ENCODE measurements at places on chromosomes 4 and X.

DNA sequence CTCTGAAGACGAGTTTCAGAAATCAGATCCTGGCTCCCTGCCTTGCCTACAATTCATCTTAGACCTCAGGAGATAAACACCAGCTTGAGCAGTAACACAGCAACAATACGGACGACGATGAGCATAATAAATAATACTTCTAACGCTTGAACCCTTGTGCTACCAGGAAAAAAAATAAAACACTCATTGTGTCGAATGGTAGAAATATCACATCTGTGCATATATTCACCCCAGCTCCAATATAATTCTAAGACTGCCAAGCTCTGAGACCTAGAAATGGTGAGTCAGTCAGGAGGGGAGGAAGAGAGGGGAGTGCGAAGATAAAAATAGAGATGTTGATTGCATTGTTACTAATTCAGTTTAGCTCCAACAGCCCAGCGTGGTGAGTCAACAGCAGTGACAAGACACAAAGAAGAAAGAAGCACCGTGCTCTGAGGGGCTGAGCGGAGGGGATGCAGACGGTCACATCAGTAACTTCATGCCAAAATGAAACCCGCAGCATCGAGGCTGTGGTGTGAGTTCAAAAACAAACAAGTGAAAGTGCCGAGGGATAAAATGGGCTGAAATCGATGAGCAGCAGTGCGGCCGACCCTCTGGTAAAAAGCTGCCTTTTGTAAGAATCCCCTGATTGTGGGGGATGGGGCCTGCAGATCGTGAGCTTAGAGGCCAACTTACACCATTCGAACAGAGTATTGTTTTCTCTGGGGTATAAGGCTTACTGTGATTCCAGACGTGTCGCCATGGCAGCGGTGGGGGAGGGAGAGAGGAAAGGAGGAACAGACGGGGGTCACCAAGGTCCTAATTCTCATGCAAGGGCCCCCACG, 150.4 kb downstream of the MGST2 start:
- DNase-seq: no peak

DNA sequence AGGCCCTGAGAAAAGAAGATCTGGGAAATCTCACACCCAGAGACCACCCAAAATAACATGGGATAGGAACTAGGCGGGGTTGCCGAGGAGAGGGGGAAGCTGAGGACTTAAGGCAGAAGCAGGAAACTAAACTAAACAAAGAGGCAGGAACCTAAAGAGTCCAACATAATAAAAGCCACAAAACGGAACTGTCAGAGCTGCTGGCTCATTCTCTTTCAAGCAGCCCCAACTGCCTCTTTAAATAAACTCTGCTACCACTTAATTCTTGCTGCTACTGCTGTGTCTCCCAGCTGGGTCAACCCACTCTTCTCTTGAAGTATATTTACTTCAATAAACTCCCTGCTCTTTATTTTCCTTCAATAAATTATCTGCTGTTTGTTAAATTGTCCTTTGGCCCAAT, 44.5 kb downstream of the MAGEB16 start:
- no peak for DNase-seq

DNA sequence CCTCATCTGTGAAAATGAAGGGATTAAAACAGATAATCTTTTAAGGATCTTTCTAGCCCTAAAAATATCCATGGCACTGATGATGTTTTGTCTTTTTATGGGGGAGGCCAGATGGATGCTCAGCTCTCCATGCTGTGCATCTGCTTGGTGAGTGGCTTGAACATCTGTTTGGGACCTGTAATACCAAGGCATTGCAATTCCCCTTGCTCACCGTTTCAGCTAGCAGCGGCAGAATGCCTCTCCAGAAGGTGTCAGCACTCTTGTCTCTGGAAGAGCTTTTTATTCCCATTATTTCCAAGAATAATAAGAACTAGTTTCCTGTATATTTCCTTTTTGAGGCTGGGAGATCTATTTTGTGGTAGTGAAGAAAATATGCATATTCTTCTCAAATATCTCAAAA, 151.9 kb upstream of the ANK2 start:
- no peak for DNase-seq

DNA sequence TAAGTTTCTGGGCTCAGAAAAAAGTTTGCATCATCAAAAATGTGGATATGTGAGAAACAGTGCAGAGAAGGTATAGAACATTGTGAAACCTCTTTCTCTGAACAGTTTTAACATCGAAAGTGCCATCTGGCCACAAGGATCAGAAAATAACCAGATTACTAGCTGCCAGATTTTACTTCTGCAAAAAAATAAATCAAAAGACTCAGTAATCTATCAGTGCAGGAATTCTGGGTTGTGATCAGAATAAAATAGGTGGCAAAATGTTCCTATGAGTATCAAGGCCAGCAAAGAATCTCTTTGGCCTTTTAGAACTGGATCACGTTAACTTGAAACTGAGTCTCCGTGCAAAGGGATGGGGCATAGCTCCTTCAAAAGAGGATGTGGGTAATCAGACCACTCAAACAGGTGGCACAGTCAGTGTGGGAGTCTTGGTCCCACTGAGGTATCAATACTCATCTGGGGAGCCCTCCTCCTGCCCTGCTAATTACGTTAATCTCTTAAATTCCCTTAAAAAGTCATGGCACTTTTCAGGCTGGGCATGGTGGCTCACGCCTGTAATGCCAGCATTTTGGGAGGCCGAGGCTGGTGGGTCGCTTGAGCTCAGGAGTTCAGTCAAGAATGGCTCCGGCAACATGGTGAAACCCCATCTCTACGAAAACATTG, 26.7 kb upstream of the RBM47 start:
- DNase-seq: no peak

GRCh38 chrX:44971674-44972073, 98.7 kb downstream of the KDM6A start:
- no peak for DNase-seq

GRCh38 chrX:154540897-154541535, 5.6 kb downstream of the G6PD start:
- no peak for DNase-seq
